ENCODE measurements at places on chromosomes 4 and X. TPM values are rescaled to one million over a fixed set of nuclear protein-coding genes. Genes with fewer than 3 reads are reported as not detected.
A peak's percentile ranks its signal among the peaks of the same experiment; 100 is the strongest.

DNA sequence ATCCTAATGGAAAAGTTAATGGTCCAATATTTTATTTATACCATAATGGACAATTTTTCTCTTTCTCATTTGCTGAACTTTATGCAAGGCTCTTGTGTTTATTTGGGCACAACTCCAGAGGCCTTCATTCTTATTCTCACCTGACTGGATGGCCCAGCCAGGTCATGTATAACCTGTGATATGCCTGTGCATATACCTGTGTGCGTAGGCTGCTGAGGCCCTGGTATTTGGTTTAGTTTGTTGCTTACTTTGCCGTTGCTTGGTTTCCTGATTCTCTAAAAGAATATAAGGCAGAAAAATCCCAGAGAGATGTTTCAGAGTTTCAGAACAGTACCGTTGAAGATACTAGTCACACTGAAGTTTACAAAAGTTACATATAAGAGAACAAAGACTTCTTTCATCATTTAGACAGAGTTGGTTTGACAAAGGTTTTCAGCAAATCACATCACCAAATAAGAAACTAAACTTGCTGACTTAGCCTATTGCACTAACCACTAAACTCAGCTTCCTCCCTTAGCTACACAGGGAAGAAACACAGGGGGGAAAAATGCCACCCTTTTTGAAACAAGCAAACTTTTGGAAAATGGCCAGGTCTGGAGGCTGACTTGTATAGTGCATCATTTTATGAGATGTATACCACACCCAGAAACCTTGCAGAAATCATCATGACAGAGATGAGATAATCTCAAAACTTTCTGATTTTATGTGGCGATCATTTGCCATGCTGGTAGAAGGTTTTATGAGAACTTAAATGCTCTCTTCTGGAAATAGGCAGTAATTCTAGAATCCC, 248.5 kb downstream of the GRIA3 start:
- DNase-seq = peak; percentile 10

GRCh38 chr4:174255786-174256185, 27.7 kb downstream of the FBXO8 start:
- no peak for DNase-seq

DNA sequence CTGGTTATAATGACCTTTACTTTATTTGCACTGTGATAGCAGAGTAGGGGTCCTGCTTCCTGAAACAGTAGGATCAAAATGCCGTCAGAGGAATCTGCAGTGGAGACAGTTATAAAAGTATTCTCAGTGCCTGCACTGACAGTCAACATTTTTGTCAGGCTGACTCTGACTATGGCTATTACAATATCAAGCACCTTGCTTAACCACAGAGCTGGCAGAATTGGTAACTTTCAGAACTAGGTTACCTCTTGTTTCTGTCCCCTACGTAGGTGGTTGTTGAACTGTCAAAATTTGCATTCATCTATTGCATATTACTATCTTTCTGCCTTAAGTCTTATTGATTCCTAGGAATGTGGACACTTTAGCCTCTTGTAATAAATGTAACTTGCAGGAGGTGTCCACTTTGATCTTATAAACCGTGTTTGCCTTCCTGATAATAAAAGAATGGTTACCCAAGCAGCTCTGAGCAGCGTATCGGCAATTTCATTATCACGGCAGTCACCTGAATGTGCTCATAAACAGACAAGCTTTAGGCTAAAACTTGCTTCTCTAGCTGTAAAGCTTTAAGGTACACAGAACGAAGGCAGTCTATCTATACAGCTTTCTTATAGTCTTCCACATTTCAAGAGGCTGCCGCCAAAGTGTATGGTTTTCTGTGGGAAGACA, 353.0 kb upstream of the GALNT7 start:
- no peak for DNase-seq

DNA sequence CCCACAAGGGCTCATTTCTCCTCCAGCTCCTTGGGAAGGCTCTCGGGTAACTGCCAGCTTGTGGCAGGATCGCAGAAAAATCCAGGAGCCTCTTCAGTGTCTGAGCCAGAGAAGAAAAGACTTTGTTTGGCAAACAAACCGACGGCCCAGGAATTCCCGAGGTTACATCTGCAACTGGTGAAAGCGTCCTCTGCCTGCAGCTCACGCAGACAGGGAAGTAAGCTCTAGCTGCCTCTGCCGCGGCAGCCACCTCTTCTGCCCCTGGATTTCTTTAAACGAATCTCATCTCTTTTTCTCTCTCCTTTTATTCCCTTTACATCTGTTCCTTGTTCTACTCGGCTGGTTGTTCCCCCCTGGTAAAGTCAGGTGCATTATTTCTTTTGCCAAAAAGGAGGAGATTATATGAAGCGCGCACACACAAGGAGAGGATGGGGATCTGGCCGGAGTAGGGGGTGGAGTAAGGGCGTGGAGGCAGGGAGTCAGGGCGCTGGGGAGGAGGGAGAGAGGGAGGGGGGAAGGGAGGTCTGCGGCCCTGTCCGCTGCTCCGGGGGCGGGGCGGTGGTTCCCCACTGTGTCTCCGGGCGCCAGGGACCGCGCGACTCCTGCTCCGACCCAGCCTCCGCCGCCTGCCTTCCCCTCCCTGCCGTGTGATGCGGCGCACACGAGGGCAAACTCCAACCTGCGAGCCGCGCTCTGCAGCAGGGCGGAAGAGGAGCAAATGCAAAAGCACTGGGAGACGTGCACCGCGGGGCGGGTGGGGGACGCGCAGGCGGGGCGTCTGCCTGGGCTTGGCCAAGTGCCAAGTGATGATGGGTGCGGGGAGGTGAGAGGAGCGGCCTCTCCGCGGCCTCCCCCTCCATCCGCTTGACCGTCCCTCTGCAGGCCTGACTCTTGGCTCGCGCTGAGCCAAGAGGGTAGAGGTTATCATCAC, at the start of gene DCHS2:
DCHS2 (minus strand) TSS at position 459 of the 931 bp plus-strand sequence; CDS start at position 15, 444 bp downstream.
- DNase-seq = no peak

- DNase-seq = no peak
These were observed 75.7 kb upstream of the ARHGAP24 start for GRCh38 chr4:85399270-85399669.

The FGFBP2 gene
- total RNA-seq = not detected

DNA sequence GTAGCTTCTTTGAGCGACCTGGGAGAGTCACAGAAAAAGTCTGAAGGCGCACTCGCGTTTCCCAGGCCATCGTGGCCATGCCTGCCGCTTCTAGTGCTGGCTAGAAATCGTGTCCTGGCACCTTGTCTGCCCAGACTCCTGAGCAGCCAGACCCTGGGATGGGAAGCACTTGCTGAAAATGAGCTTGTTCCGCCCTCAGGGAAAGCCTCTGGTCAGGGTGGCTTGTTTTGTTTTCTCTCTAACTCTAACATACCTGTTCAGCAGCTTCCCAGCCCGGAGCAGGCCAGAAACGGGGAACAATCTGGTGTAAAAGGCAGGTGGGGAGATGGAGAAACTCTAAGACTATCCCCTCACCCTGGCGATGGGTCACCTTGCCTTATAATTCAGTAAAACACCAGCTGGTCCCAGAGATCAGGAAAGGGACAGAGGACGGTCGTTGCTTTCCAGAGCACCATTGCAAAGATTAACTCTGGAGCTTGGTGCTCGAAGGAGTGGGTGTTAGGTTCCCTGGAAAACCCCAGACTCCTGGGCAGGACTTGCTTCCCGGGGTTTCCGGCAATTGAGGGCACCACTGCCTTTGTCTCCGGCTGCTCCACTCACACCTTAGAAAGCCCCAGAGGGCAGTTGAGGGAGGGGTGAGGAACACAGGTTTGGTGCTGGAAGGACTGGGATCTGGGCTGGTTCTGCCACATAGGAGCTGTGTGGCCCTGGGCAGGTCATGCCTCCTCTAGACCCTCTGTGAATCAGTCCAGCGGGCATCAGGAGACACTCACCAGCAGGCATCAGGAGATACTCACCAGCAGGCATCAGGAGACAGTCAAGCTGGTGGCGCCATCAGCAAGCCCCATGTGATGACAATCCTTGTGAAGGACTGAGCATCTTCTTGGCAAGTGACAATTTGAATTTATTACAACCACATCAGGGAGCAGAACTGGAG, 4.5 kb upstream of the SH3TC1 start:
- no peak for DNase-seq

The ABLIM2 gene
- total RNA-seq = not detected

The ATOH1 gene
- not detected for total RNA-seq

- peak; percentile 69 for DNase-seq
These were observed at the start of gene DOCK11 for GRCh38 chrX:118495061-118495921. TSS of gene DOCK11 (plus strand) at chrX:118495815. CDS start at chrX:118495972, 157 bp downstream.

GRCh38 chr4:10041036-10041435, 19.7 kb upstream of the SLC2A9 start:
- DNase-seq = no peak

DNA sequence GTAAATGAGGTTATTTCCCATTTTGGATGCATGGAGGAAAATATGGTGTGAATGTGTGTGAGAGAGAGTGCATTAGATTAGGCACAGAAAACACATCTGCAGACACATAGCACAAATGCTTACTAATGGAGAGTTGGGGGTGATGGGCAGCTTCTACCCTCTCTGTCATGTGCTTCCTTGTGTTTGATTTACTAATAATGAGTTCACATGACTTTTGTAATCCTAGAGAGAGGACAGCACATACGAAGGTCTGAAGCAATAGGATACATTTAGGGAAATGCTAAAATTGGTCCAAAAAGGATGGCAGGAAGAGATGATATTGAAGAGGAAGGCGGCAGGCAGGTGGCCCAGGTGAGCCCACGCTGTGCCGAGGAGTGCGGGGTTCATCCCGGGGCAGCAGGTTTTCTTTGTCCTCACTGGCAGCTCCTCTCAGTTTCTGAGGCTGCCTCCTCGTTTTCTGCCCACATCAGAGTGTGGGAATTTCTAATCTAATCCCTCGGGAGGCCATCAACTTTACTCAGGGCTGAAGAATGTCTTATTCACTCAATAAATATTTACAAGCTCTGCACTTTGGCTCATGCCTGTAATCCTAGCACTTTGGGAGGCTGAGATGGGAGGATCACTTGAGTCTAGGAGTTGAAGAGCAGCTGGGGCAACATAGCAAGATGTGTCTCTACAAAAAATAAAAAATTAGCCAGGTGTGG, 15.9 kb upstream of the MAP9 start:
- DNase-seq = peak; percentile 84

DNA sequence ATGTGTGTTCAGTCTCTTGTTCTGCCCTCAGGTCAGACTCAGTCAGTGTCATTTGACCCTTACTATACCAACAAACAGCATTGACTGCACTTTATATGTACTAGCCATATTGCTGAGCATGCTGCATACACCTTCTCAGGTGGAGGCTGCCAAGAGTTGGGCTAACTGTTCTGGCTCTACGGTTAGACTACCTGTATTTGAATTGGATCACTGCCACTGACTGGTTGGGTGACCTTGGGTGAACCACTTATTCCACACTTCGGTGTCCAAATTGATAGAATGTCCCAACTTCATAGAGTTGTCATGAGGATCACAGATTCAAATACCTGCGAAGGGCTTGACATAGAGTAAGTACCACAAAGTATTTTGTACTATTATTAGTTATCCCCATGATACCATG, 91.2 kb upstream of the GPR50 start:
- no peak for DNase-seq

The NSD2 gene
- total RNA-seq = 67.4 TPM

The SYN1 gene
- total RNA-seq = not detected

GRCh38 chrX:48720577-48721250, 24.2 kb downstream of the SUV39H1 start:
- DNase-seq = no peak

DNA sequence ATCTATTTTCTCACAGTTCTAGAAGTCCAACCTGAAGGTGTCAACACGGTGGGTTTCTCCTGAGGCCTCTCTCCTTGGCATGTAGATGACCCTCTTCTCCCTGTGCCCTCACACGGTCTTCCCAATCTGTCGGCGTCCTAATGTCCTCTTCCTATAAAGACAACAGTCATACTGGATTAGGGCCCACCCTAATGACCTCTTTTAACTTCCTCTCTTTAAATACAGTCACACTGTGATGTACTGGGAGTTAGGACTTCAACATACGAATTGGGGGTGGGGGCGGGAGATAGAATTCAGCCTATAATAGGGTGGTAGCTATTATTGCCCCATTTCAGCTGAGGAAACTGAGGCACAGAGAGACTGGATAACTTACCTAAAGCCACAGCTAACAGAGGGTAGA, 70.2 kb downstream of the SMIM20 start:
- DNase-seq = no peak

GRCh38 chrX:148517176-148517575, 16.8 kb downstream of the AFF2 start:
- DNase-seq = peak; percentile 65

DNA sequence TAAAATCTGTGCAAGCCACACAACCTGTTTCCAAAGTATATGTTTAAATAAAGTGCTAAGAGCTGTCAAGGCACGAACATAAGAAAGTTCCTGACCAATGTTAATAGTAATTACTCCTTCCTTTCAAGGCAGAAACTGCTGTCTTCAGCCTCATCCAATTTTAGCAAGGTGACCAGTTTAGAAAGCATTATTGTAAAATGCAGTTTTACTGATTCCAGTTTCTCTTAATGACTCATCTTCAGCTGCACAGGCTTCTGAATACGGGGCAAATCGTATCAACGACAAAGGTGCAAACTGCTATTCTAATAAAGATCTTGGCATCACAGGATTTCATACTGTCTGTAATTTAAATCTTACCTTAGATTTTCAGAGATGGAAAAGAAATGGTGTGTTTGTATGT, 87.5 kb downstream of the PPP3CA start:
- DNase-seq = no peak

DNA sequence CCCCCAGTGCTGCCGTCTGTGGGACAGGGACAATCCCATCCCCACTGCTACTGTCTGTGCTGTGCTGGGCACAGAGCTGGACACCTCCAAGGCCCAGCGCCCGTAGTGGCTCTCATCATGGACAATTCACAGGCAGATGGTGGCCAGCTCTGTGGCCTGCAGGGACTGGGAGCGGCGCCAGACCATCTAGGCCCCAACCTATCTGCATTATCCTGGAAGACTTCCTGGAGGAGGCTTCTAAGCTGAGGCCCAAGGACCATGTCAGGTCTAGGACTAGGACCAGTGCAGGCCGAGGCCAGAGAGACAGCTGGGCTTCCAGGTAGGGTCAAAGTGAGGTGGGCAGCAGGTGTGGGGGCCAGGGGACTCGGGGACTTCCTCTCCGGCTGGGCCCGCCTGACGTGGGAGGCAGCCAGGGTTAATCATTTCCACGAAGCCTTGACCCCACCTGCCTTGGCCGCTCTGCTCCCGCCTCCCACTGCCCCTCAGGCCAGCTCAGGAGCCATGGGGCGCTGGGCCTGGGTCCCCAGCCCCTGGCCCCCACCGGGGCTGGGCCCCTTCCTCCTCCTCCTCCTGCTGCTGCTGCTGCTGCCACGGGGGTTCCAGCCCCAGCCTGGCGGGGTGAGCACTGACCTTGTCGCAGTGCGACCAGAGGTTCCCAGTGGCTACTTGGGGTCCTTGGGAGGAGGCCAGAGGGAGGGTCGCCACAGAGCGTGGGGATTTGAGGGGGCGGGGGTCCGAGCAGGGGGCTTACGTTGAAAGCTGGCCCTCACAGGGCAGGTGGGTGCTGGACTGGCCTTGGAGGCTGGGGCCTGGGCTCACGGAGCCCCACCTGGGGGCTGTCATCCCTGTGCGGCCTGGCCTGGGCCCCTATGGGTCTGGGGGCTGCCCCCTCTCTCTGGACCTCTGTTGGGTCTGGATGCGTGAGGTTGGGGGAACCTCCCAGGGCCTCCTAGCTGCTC, at the start of gene HGFAC:
HGFAC (plus strand) TSS at position 468 of the 959 bp plus-strand sequence; CDS start at position 502, 34 bp downstream.
- no peak for DNase-seq

GRCh38 chr4:33160126-33160525, 2440.0 kb downstream of the PCDH7 start:
- peak; percentile 10 for DNase-seq

- DNase-seq = no peak
These were observed 218.6 kb downstream of the CHM start for GRCh38 chrX:85828771-85829170.

The XK gene
- 1.5 TPM for total RNA-seq

GRCh38 chrX:8849945-8850344, 48.8 kb upstream of the FAM9A start:
- no peak for DNase-seq

Data from HT1080 (cell line).